BE2C (cell line): ENCODE measurements at places on chromosomes 3 and 15.

DNA sequence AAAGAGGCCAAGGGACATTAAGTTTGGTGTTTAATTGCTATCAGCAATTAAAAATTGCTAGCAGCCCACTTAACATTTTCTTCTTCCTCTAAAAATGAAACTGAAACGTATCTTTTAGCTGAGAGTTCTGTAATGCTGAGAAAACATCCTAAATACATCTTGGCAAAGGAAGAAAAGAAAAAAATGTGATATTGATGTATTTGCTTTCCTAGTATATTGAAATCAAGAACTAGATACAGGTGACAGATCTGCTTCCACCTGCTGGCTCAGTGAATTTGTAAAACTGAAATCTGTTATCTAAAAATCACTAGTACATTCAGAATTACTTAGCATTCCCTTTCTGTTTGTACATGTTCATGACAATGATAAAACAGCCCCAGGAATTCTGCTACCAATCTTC lies 283.2 kb downstream of the ZBTB20 start:
- no peak for DNase-seq

DNA sequence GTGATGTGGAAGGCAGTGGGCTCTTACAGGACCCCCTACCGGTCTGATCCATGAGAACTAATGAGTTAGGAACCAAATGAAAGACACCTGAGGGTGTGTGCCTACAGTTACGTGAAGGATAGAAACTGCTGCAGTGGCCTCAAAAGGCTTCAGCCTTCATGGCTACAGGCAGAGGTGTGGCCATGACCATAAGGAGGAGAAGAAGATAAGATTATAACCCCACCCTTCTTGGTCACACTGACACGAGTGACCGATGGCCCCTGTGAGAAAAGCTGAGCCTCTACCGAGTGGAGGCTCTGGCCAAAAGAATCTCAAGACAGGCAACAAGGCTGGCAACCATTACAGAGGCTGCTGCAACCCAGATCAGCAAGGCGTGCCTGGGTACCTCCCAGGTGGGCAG lies 6.3 kb downstream of the RFT1 start:
- no peak for DNase-seq

DNA sequence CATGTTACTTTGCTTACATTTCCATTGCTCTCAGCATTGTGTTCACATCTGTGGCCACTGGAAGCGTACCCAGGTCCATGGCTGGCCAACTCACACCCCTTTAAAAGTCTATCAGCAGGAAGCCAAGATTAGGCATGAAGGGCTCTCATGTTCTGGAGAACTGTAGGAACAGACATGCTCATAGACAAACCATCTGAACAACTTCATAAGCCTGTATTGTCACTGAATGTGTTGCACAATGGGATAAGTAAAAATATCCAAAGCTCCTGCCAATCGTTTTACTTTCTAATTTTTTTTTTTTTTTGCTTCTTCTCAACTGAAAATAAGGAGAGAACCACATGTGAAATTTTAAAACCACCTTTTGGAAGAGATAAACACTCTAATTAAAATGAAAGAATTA lies 6.4 kb downstream of the RPLP1 start:
- no peak for DNase-seq

GRCh38 chr3:154324919-154325318 lies 632 bp upstream of the DHX36 start:
- no peak for DNase-seq

DNA sequence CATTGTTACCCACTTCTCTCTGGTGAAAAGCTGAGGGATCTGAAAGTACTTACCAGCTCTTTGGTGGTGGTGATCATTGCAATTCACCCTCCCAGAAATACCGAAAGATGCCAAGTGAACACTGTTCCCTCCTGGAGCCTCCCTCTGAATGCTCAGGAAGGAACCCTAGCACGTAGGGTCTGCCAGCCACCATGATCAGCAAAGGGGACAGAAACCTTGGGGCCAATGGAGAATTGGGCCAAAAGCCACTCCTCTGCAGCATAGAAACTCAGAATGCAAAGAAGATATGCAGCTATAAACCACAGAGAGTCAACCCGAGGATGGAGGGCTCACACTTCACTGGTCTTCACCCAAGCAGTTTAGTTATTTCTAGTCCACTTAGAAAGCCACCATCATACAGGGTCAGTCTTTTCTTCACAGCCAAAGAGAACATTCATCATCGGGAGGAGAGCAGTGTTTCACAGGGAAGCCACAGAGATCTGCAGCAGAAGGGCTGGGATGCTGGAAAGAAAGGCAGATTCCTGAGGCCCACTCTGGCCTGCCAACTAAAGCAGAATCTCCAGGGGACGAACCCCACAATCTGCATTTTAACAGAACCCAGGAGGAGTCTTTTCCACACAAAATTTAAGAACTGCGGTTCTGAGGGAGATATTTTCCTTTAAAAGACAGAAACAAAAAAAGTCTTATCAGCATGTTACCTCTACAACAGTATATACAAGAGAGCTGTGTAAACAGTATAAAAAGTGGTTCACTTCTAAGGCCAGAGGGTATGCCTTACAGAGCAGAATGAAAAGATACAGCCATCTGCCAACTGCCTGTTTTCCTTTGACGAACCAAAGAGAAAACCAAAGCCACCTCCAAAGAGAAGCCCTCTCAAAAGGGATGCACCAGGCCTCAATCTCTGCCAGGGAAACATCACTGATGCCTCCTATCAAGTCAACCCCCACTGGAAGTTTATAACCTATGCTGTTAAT lies 11.3 kb downstream of the TBC1D2B start:
- no peak for DNase-seq

DNA sequence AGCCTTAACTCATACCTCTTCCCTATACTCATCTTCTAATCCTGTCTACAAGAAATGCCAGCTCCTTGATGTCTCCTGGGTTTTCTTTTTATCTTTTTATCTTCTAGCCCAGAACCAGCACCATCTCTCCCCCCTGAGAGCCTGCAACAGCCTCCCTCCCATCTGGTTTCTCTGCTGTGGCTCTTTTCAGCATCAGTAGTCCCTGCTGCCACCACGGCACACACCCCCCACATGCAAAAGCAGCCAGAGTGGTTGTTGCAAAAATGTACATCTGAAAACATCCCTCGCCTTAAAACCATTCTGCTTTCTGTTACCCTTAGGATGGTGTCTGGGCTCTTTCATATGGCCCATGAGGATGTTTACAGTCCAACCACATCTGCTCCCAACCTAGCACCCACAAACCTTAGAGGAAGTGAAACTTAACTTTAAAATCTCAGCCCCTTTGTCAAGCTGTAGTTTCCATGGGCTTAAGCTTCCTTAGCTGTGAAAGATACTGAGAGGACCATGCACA lies 775 bp downstream of the TTC21A start:
- DNase-seq, result no peak

GRCh38 chr15:46858150-46858549 lies 859.2 kb upstream of the SEMA6D start:
- no peak for DNase-seq

GRCh38 chr3:171269542-171269941 lies 190.7 kb downstream of the TNIK start:
- no peak for DNase-seq

- no peak for DNase-seq
Observed at GRCh38 chr3:17954801-17955200, 212.4 kb upstream of the TBC1D5 start.

DNA sequence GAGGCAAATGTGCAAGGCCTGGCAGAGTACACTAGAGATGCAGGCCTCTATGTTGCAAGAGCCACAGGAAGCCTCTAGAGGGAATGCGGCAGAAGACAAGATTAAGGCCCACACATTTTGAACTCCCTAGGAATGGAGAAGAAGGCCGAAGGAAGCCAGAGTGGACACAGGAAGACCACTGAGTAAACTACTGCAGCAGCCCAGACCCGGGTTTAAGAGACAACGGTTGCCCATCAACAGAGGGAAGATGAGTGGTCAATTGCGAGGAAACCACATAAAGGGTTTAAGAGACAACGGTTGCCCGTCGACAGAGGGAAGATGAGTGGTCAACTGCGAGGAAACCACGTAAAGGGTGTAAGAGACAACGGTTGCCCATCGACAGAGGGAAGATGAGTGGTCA lies 14.6 kb downstream of the CHSY1 start:
- DNase-seq, result no peak

DNA sequence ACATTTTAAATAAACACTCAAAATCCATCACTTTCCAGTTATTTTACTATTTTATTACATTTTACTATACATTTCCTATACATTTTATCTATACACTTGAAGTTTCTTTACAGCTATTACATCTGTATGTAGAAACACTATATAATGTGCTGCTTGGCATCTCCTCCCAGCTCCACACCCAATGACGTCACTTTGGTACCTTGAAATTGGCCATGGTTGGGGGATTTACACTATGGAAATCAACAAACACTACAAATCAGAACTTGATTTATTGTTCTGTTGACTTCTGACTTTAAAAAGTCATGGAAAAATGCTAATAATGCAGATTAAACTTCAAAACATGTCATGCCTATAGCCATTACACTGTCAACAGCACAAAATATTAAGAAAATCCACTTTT lies 48.9 kb upstream of the STT3B start:
- no peak for DNase-seq

GRCh38 chr3:101803173-101803782 lies 24.3 kb downstream of the NXPE3 start:
- peak; percentile 52 for DNase-seq

DNA sequence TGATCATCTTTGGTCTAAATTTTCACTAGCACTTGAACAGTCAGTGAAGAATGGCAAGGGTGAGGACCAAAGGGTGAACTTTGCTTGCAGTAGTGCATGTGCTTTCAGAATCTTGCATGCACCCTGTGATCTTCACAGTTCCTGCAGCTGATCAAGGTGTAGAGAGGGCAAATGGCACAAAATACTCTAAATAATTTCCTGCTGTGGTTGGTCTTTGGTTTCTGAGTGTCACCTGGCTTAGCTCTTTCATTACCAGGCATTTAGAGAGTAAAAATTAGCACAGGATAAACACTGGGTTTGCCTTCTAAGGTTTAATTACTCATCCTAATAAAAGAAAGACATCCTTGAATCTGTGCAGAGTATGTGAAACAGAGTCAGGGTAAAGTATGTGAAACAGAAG lies 11.4 kb downstream of the TIPARP start:
- no peak for DNase-seq

GRCh38 chr15:59687836-59688235 lies 1.3 kb downstream of the BNIP2 start:
- DNase-seq, result no peak

GRCh38 chr3:125148016-125148812 lies 64.3 kb downstream of the SLC12A8 start:
- no peak for DNase-seq

GRCh38 chr3:9649791-9650521 lies 651 bp downstream of the MTMR14 start:
- no peak for DNase-seq

GRCh38 chr3:25849091-25849490 lies 59.2 kb downstream of the OXSM start:
- DNase-seq, result no peak

- no peak for DNase-seq
Observed at GRCh38 chr3:53658613-53659193, 164.3 kb downstream of the CACNA1D start.

DNA sequence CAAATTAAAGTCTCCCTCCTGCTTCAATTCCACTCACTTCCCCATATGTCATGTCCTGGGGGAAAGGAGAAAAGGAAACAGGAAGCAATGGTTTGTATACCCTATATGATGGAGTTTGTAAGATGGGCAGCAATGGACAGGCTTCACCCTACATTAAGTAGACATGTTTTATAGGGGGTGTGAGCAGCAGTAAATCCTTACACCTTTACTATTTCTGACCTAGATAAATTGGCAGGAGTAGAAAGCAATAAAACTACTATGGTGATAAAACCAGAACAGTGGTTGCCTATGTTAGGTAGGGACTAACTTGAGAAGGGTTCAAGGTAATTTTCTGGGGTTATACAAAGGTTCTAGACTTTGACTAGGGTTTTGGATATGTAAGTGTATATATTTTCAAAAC lies 301.7 kb downstream of the GBE1 start:
- DNase-seq, result no peak

- no peak for DNase-seq
Observed at GRCh38 chr15:69660114-69660513, 207.5 kb downstream of the RPLP1 start.

GRCh38 chr3:44136421-44136820 lies 105.3 kb upstream of the TOPAZ1 start:
- DNase-seq, result no peak

DNA sequence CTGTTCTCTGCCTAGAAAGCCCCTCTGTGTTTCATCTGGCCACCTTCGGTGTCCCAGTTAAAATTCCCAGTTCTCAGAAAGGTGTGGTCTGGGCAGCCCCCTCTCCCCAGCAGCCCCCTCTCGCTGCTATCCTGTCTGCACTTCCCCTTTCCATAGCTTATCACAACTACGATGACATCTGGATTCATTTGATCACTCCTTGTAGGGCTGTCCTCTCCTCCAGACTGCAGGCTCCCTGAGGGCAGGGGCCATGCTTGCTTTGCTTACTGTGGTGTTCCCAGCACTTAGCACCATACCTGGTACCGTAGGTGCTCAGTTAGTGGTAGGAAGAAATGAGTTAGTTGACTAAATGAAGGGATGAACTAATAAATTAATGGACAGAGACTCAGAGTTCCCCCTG lies 26.3 kb upstream of the GOLGA6C start:
- DNase-seq, result no peak

GRCh38 chr3:149605902-149606301 lies 51.9 kb downstream of the WWTR1 start:
- no peak for DNase-seq

DNA sequence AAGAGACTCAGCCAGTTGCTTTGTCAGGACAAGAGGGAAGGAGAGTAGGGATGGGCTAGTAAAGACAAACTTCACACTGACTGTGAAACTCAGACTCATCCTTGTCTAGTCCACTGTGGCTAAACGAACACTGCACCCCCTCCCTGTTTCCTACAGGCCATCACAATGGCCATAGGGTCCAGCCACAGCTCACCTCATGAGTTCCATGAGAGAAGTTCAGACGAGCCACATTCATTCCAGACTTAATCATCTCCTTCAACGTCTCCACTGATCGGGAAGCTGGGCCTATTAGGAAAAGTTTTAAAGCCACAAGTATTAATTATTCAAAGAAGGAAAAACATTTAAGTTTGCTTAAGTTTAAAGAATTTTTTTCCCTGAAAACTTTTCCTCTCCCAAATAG lies 13.8 kb downstream of the PKM start:
- DNase-seq, result no peak

- DNase-seq, result no peak
Observed at GRCh38 chr15:96457841-96458240, 127.3 kb downstream of the NR2F2 start.
